ENCODE measurements at places on chromosomes 11 and 22.

- DNase-seq: no peak
These were observed 17.4 kb upstream of the YWHAH start for GRCh38 chr22:31926969-31927368.

DNA sequence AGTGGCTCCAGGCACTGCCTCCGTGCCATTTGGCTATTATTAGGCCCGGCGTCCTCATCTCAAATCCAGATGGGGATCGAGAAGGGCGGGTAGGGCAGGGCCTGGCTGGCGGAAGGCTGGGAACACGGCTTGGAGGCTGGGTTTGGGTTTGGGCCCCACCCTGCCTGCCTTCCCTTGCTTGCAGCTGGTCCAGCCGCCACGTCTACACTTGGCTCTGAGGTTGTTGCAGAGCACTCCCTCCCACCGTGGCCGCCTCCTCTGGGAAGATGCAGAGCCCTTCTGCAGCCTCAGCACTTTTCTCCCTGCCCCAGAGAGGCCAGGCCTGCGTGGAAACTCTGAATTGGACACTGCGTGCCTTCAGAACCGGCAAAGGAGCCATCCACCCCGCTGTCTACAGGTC is 5.2 kb upstream of the SMTN start:
- DNase-seq: no peak

DNA sequence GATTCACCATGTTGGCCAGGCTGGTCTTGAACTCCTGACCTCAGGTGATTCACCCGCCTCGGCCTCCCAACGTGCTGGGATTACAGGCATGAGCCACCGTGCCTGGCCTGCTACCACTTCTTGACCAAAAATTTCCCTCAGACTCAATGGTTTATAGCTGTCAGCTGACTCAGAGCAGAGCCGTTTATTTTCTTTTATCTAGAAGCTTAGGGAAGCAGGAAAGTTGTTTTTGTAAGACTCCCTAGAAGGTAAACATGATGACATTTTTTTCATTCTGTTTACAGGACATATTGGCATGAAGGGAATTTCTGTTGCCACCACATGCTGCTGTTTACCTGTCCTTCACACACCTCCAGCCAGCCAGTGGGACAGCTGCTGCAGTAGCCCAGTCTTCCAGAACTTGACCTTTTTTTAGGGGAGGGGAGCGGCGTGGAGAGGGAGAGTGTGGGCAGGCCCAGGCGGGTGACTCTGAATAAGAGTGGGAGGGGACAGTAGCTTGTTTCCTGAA is 56.1 kb upstream of the PTPRJ start:
- DNase-seq: no peak

- DNase-seq: no peak
These were observed 104.7 kb upstream of the CARD18 start for GRCh38 chr11:105244160-105244825.

- DNase-seq: peak; percentile 73
These were observed 14.6 kb downstream of the MMP13 start for GRCh38 chr11:102940714-102941588.

DNA sequence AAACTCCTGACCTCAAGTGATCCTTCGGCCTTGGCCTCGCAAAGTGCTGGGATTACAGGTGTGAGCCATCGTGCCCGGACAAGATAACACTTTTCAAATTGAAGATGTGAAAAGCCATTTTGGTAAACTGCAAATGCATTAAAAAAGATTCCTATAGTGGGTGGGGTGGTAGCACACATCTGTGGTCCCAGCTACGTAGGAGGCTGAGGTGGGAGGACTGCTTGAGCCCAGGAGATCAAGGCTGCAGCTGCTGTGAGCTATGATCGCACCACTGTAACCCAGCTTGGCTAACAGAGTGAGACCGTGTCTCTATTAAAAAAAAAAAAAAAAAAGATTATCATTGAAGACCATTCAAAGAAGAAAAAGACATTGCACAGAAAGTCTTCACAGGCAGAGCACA is 16.9 kb upstream of the ARFGAP3 start:
- DNase-seq: no peak

- no peak for DNase-seq
These were observed 659 bp upstream of the TEAD1 start for GRCh38 chr11:12673601-12673923.

- peak; percentile 36 for DNase-seq
These were observed 1.8 kb downstream of the ADSL start for GRCh38 chr22:40348025-40348658.

GRCh38 chr11:12631651-12632050 is 42.6 kb upstream of the TEAD1 start:
- DNase-seq: no peak

DNA sequence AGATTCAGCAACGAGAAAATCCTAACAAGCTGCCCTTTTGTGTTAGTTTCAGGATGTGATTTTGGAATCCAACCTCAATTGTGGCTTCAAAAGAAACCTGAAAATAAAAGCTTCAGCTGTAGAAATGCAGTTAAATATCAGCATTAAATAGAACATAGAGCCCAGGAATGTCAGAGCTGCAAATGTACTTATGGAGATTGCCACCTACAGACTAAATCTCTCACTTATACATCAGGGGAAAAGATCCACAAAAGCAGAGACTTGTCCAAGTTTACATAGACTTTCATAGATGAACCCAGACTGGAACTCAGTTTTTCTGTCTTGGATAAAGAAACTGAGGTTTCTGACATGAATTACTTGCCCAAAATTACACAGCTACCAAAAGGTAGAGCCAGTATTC is 446.6 kb downstream of the DLG2 start:
- DNase-seq: no peak

- DNase-seq: no peak
These were observed 46.3 kb downstream of the ACAT1 start for GRCh38 chr11:108167624-108168023.

- no peak for DNase-seq
These were observed 298.3 kb downstream of the TBC1D22A start for GRCh38 chr22:47060718-47061117.

GRCh38 chr22:37778370-37779009 is 29.2 kb upstream of the GCAT start:
- no peak for DNase-seq

GRCh38 chr11:12528487-12528886 is 145.7 kb upstream of the TEAD1 start:
- DNase-seq: no peak

DNA sequence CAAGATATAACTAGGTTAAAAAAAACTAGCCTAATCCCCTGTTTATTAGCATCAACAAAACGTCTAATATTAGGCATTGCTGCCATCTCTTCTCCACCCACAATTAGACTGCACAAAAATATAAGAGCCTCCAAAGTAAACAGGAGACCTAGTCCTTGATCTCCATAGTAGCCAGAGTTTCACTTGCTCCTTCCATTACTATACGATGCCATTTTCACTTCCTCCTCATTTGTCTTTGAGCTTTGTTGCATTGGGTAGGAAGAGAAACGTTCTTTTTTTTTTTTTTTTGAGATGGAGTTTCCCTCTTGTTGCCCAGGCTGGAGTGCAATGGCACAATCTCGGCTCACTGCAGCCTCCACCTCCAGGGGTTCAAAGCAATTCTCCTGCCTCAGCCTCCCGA is 42.3 kb upstream of the RDX start:
- DNase-seq: no peak

DNA sequence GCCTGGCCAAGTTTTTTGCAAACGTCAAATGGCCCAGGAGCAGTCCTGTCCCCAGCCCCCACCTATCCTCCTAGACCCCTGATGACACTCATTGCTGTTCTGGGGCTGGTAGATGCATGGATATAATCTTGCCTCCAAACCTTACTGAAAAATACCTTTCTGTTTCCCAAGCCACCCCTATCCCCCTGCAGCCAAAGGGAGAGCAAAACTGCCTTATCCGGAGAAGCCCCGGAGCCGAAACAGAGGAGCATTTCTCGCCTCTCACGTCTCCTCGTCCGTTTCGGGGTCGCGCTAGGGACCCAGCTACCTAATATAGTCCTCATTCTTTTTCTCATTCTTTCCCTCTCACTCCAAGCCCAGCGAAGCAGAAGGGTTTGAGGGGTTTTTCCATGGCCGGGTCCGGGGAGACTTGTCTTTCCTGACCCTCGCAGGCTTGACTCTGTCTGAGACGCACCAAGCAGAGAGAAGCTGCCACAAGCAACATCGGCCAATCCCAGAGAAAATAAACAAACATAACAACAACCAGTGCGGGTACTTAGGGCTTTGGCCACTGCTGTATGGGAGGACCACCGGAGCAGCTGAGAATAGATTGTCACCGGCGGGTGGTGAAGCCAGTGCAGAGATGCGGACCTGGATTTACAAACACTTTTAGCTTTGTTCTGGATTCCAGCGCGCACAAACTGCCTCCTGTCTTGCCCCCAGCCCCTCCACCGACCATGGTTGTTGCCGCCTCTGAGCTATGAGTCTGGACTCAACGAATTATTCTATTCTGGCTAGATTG is 1.6 kb downstream of the BSX start:
- peak; percentile 23 for DNase-seq

GRCh38 chr22:42247596-42247995 is 22.9 kb downstream of the TCF20 start:
- DNase-seq: no peak

DNA sequence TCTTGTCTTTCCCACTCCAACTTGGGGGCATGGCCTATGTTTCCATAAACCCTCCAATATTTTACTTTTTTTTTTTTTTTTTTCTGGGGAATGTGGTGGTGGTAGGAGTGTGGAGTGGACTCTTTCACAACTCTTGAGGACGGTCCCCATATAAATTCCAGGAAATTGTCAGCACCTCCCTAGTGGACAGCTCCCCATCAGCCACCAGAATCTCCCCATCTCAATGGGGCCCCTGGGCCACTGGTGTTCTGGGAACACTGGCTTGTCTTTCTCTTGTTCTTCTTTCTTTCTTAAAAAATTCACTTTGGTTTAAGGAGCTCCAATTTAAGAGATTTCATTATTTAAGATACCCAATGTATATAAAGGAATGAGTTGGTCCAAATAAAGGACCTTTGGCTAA is 74.1 kb downstream of the ADM start:
- DNase-seq: no peak

DNA sequence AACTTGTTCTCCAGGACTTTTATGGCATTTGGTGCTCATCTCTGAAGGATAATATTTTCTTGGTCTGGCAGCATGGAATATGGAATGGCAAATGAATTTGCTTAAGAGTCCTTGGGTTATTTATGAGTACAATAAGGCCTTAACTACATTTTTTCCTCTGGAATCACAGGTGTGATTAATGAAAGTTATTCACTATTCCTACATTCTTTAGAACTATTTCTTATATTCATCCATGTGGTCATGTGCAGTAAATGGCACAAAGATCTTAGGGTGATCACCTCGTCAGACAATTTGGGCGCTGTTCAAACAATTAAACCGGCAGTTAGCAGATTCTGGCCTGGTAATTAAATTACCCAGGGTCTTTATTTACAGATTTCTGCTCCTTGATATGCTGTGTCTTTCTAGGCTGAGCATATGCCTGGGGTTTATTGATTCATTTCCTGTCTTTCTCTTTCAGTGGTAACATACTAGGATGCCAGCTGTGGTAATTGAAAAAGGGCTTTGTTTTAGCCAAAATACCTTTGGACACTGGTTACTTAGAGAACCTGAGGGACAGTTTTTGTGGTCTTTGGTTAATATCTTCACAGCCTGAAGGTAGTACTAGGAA is 31.6 kb downstream of the SIK2 start:
- no peak for DNase-seq

DNA sequence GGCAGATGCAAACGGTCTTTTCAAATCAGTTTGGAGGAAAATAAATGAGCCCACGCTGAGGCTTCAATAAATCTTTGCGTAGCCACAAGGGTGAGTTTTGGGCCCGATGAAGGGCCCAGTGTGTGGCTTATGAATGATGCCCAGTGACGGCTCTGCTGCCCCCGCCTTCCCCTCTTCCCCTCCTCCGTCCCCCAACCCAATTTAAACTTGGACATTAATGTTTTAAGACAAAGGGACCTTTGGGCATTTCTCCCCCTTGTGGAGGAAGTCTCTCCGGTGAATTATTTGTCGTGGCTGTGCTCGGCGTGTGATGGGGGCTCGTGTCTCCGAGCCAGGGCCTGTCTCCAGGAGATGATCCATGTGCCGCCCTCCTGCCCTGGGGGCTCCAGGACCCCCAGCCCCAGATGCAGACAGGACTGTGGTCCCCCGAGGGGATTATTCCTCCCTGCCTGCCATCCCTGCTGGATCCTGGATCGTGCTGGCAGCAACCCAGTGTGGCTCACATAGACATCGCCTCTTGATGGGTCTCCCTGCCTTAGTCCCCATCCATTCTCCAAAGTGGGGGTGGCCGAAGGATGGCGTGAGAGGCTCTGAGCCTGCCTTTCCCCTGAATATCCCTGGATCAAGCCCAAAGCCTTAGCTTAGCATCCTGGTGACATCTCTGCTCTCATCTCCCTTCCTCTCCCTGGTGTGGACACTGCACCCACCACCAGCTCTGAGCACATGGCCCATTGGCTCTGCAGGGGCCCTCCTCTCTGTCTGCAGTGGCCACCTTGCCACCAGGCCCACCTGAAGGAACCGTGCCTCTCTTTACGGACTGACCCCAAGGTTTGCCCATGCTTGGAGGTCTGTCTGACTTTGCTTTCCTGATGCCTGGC is 56.4 kb downstream of the SMIM38 start:
- DNase-seq: no peak

GRCh38 chr22:45629469-45630089 is 42.1 kb upstream of the ATXN10 start:
- no peak for DNase-seq

- DNase-seq: no peak
These were observed 366.9 kb downstream of the BRD1 start for GRCh38 chr22:49460592-49461281.

GRCh38 chr11:22624742-22625447 is 728 bp downstream of the FANCF start:
- DNase-seq: peak; percentile 94

DNA sequence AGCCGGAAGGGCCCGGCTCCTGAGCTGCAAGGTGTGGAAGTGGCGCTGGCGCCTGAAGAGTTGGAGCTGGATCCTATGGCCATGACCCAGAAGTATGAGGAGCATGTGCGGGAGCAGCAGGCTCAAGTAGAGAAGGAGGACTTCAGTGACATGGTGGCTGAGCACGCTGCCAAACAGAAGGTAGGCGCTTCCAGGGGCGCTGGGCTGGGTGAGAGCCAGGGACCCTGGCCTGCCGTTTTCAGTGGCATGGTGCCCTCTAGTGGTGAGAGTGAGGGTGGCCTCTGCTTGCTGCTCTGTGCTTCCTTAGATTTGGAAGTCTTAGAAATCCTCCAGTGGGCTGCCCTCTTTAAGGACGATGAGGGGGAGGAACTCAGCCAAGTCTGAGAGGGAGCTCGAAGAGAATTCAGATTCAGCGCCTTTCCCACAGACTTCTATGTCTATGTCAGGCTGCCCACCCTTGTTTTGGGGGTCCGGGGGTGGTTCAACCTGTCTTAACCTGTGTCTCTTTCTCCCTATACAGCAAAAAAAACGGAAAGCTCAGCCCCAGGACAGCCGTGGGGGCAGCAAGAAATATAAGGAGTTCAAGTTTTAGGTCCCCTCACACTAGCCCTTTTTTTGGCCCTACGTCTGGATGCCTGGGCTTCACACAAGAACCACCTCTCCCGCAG is 1.8 kb upstream of the PACS1 start:
- peak; percentile 60 for DNase-seq

DNA sequence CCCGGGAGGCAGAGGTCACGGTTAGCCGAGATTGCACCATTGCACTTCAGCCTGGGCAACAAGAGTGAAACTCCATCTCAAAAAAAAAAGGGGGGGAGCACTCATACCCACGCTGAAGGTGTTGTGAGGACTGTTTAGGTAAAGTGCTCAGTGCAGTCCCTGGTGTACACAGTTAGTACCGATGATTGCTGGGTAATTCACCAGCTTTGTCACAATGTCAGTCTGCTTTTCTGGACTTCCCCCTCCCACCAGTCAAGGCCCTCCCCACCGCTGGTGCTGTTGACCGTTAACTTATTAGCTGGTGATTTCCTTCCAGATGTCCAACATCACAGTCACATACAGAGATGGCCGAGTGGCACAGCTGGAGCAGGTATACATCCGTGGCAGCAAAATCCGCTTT is 11.9 kb downstream of the SNRPD3 start:
- no peak for DNase-seq

Measured in NCI-H526 (cell line).